ENCODE measurements at places on chromosomes 4 and X.

- DNase-seq: no peak
These were observed 3.3 kb upstream of the FAT4 start for GRCh38 chr4:125311503-125311902.

DNA sequence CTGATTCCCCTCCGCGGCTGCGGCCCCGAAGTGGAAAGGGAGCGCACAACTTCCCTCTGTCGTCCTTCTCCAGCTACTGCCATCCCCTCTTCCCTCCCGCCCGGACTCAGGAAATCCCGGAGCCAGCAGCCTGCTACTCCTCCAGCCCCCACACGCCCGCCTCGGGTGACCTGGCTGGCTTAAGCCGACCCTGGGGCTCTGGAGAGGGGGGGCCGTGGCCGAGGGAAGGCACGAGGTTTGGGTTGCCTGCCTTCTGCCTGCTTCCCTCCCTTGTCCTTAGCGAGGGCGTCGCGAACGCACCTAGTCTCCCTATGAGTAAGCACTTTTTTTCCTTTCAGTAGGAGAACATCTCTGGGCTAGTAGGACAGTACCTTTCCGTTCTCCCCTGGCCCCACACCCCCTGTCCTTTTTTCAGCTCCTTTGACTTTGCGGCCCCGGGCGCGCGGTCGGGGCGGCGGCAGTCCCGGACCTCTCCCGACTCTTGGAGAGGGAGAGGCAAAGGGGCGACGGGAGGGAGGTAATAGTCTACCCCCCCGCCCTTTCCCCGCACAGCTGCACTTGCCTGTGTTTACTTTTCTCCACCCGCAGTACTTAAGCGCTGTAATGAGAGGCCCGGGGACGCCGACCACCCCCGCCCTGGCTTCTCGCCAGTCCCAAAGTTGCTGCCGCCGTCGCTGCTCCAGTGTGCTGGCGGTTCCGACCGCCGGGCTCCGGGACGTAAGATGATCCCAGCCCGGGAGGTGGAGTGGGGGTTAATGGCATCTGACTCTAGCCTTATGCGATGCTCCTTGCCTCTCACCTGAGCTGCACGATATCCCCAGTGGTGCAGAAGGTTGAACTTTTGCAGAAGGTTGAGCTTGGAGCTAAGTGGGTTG lies 868 bp downstream of the PLS3 start:
- DNase-seq: no peak

- DNase-seq: no peak
These were observed 24.5 kb downstream of the HTRA3 start for GRCh38 chr4:8294036-8294435.

GRCh38 chr4:41670982-41671381 lies 77.5 kb downstream of the PHOX2B start:
- DNase-seq: no peak

DNA sequence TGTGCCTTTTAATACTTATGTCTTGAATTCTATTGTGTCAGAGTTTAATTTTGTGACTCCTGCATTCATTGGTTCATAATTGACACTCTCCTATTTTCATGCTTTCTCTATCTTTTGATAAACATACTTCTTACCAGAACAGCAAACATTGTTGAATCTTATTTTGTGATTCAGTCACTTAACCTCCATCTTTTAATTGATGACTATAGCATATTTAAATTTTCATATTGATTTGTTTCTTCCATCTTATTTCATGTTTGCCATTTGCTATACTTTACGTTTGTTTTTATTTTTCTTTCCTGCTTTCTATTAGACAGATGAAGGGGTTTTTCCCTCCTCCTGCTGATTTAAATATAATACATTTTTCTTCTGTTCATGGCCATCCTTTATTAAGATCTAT lies 115.5 kb upstream of the FAM9A start:
- DNase-seq: no peak

DNA sequence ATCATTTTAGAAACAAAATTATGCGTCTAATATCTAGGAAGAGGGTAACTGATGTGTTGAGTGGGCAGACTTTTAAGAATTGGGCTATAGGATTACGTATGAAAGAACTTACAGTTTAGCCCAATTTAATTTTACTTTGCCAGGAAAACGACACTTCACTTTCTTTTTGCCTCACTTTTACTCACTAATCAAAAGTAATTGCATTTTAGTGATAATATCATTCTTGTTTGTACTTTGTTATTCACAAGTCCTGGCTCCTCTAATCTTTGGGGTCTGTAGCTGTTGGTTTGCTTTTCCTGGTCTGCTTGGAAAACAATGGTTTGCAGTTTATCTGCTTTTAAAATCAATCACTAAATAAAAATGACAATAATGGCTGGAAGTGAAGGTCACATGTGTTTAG lies 2.9 kb upstream of the ARX start:
- DNase-seq: no peak

- no peak for DNase-seq
These were observed 1.1 kb upstream of the RASSF6 start for GRCh38 chr4:73621357-73621756.

DNA sequence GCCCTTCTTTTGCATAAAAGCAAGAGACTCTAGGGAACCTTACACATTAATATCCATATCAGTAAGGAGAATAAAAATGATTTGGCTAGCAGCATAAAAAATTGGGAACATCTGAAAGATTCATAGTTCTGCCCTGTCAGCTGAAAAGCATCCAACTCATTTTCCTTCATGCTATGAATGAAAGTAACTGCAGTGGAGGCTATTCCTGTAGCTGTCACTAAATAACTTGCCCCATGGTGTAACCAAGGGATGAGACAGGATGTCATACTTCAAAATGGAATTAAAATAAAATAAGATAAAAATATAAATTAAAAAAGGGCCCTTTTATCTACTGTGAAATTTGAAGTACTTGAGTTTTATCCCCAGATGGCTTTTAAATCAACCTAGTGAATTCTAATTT lies 878.8 kb downstream of the C4orf33 start:
- DNase-seq: no peak

DNA sequence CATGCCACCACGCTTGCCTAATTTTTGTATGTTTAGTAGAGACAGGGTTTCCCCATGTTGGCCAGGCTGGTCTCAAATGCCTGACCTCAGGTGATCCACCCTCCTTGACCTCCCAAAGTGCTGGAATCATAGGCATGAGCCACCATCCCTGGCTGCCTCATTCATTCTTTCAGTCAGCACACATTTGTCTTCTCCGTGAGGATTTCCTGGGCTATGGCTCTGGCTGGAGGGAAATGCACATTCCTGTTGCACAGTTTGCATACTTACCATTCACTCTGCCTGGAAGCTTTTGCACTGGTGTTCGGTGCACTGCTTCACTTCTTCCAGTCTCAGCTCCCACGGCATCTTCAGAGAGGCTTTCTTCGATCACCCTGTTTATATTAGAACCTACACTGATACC lies 267.8 kb downstream of the STIM2 start:
- DNase-seq: no peak

- DNase-seq: no peak
These were observed 242.7 kb downstream of the MID1IP1 start for GRCh38 chrX:39043838-39044550.

DNA sequence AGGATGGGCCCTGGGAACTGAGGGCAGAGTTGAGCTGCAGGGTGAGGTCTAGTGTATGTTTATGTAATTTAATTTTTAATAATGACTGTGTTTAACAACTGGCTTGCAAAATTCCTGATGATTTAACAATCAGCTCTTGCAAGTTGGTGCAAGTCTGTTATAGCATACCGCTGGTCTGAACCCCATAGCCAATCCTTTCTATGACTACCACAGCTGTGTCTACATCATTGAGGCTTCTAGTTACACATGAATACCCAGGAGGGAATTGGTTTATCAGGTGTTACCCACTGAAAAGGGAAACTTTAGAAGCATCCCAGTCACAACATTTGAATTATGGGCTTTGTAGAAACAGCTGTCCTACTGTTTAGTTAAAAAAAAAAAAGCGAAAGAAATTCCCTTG lies 38.3 kb downstream of the SUPT20HL1 start:
- no peak for DNase-seq

- no peak for DNase-seq
These were observed 273.0 kb downstream of the SLC7A11 start for GRCh38 chr4:137968956-137969678.

DNA sequence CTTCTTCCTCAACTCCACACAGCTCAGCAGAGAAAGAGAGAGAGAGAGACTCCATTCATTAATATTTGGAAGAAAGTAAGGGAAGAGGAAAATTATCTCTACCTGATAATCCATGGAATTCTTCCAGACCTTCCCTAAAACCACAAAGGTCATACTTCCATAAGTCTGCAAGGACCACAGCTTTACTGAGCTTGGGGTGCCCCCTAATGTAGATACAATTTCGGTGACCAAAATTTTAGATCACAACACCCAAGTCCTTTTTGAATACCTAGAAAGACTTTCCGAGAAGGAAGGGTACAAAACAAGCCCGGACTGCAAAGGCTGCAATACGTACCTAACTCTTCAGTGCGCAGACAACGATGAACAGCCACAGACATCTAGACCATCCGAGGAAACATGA lies 523.9 kb downstream of the GLUD2 start:
- DNase-seq: no peak

DNA sequence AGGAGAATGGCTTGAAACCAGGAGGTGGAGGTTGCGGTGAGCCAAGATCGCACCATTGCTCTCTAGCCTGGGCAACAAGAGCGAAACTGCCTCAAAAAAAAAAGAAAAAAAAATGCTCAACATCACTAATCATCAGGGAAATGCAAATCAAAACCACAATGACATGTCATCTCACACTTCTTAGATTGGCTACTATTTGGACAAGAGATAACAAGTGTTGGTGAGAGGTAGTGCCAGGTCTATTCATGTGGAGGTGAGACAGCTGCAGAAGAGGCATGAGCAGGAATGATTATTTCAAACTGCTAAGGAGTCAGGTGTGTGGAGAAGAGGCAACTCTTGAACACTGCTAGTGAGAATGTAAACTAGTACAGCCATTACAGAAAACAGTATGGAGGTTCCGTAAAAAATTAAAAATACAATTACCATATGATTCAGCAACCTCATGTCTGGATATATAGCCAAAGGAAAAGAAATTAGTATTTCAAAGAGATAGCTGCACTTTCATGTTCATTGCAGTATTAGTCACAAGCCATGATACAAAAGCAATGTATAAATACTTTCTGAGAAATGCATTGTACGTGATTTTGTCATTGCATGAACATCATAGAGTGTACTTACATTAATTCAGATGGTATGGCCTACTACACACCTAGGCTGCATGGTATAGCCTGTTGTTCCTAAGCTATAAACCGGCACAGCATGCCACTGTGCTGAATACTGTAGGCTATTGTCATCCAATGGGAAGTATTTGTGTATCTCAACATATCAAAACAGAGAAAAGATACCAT lies 75.3 kb downstream of the TMEM144 start:
- no peak for DNase-seq

- no peak for DNase-seq
These were observed 58.0 kb downstream of the SLC2A9 start for GRCh38 chr4:9963328-9963727.

DNA sequence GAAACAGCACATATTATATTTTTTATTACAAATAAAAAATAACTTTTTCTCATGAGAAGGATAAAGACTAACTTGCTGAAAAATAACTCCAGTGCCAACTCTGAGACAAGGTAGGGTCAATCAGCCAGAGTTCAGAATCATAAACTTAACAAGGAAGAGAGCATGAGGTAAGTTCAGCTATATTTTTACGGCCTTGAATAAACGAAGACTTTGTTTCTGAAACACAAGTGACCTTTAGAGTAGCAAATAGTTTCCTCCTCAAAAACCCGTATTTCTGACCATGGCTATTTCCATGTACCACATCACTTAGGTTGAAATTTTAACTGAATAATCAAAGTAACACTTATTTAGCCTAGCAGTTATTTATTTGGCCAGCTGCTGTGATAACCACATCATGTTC lies 45.5 kb downstream of the PRDM5 start:
- DNase-seq: no peak

- peak; percentile 12 for DNase-seq
These were observed 7.0 kb downstream of the MTM1 start for GRCh38 chrX:150575419-150575814.

- no peak for DNase-seq
These were observed 388.6 kb downstream of the PCDH7 start for GRCh38 chr4:31108762-31109161.

GRCh38 chrX:15546745-15547144 lies 46.1 kb downstream of the BMX start:
- no peak for DNase-seq

DNA sequence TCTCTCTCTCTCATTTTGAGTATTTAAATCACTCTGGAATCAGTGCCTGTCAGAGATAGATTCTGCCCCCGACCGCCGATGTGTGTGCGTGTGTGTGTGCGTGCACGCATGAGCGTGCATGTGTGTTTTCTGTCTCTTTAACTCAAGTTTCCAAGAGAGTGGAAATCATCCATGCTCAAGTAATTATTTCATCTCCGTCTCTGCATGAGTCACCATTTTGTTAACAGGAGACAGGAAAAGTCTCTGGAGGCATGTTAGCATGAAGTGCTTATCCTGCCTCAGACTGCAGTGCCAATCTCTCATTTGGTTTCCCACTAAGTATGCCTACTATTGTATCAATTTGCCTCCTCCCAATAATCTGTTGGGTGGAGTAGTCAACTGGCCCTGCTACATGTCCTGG lies 182.9 kb upstream of the NHS start:
- no peak for DNase-seq

DNA sequence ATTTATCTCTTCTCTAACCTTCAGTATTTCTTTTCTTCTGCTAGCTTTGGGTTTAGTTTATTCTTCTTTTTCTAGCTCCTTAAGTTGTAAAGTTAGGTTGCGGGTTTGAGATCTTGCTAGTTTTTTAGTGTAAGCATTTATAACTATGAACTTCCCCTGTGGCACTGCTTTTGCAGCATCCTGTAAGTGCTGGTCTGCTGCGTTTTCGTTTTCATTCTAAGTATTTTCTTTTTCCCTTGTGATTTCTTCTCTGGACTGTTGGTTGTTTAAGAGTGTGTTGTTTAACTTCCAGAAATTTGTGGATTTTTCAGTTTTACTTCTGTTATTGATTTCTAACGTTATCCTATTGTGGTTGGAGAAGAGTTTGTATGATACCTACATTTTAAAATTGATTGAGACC lies 11.0 kb upstream of the CTBP1 start:
- no peak for DNase-seq

DNA sequence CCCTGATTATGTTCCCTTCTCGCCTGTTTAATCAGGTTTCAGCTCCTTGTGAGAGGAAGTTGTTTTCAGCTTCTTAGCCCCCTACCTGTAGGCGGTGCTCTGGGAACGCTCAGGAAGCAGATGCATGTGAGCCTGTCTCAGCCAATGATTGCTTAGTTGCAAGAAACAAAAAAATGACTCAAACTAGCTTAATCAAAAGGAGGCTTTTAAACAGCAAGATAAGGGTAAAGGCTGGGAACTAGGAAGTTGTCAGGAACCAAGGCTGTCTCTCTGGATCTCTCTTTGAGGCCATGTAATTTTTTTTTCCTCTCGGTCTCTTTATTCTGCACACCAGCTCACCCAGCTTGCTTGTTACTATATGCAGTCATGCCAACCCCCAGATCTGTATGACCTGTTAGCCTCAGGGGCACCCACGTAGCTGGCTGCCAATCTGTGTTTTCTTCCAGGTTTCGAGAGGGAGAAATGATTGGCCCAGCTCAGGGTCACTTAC lies 109.1 kb downstream of the PTTG2 start:
- DNase-seq: no peak

- DNase-seq: peak; percentile 11
These were observed 49.5 kb downstream of the PHEX start for GRCh38 chrX:22081475-22082092.

Data from stimulated activated CD8-positive, alpha-beta memory T cell treated with anti-CD3 and anti-CD28 coated beads, Interleukin-4, amount 100 ng/mL, for 4 hours (primary cell).